NCI-H2029 (cell line): ENCODE measurements at places on chromosomes 11 and 22.
A peak's percentile ranks its signal among the peaks of the same experiment; 100 is the strongest.

- no peak for DNase-seq
Observed at GRCh38 chr22:24120044-24120443, 61.2 kb upstream of the SUSD2 start.

- no peak for DNase-seq
Observed at GRCh38 chr11:78926633-78927338, 352.1 kb upstream of the NARS2 start.

GRCh38 chr22:37896181-37896592 is 9.9 kb upstream of the MICALL1 start:
- DNase-seq: peak; percentile 49

- DNase-seq: no peak
Observed at GRCh38 chr11:59810911-59811259, 307 bp upstream of the MRPL16 start.

DNA sequence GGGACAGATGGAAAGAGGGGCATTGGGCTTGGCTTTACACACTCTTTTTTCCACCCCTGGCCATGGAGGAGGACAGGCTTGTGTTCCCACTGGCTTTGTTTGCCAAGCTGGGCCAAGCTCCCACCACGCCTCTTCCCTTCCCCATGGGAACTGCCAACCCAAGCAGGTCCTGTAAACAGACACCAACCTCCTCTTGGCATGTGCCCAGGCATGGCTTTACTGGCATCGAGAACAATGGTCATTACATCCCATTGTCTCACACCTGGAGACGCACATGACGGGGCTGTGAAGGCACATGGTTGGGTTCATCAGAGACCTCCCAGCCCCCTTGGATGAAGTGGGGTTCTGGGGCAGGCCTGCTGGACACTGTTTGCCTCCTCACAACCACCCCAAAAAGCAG is 11.7 kb downstream of the SEC14L3 start:
- peak; percentile 94 for DNase-seq

- DNase-seq: no peak
Observed at GRCh38 chr11:97356144-97356543, 966.3 kb downstream of the JRKL start.

GRCh38 chr11:114684636-114685035 is 6.3 kb downstream of the NXPE2 start:
- DNase-seq: no peak

- DNase-seq: no peak
Observed at GRCh38 chr11:27282806-27283205, 80.2 kb downstream of the CCDC34 start.

DNA sequence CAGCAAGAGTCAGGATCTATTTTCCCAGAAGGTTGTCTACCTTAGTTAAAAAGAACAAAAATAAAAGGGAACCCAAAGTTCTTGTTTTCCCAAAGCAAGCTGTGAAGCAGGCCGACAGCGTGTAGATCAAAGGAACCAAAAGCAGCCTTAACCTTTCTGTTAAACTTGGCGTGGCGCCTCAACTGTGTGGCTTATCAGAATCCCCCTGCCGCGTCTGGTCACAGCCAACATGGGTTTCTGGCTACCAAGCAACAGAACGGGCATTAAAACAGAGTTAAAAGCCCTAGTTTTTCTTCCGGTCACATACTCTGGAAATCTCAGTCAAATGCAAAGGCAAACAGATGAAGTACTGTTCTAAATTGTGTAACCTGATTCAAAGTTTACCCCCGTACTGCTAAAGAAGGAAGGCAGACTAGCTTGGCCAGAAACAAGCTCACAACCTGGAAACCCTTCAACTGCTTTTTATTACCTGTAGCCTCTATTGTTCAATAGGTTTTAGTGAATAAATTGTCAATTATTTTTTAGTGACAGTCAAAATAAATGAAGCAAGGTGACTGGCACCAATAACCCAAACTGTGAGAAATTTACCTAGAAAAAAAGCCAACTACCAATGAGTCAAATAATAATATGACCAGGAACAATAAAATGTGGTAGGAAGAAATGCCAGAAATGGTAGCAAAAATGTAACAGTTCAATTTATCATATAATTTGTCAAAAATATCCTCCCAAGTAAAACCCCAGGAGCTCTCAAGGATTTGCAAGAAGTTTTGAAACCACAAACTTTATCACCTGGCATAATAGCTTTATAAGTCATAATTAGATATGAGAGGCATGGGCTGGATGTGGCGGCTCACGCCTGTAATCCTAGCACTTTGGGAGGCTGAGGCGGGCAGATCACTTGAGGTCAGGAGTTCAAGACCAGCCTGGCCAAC is 21.4 kb downstream of the CHKA start:
- peak; percentile 78 for DNase-seq

DNA sequence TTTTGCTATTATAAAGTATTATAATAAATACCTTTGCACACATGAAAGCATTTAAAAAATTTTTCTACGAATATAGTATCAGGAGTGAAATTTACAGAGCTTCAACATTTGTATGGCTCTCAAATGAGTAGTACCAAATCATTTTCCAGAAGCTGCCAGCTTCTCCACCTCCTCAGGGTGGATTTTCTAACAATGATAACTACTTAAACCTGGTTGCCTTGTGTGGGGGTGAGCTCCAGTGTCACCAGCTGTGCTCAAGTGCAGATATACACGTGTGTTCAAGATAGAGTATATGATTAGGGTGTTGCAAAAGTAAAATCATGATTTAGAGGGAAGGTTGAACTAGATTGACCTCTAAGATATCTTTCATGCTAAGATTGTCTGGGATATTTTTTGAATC is 48.2 kb downstream of the HORMAD2 start:
- no peak for DNase-seq

- DNase-seq: no peak
Observed at GRCh38 chr11:59254286-59254685, 41.6 kb upstream of the MPEG1 start.

- DNase-seq: no peak
Observed at GRCh38 chr11:123301013-123301591, 106.1 kb upstream of the CLMP start.

DNA sequence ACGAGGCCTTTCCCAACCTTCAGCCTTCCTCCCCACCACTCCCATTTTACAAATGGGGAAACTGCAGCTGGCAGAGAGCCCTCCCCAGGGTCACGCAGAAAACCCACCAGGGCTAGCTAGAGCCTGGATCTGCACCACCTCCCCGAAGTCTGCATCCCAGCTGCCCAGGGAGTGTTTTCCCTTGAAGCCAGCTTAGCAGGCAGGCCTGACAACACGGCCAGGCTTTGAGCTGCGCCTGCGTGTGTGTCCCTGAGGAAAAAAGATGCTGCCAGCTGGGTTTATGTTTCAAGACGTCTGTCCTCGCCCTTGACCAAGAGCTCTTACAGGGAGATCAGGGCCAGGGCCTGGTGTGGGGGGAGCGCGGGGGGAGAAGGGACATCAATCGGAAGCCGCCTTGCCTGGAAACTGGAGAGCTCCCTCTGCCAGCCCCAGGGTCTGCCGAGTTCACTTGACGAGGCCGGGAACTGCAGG is 20.3 kb downstream of the WNT11 start:
- no peak for DNase-seq

DNA sequence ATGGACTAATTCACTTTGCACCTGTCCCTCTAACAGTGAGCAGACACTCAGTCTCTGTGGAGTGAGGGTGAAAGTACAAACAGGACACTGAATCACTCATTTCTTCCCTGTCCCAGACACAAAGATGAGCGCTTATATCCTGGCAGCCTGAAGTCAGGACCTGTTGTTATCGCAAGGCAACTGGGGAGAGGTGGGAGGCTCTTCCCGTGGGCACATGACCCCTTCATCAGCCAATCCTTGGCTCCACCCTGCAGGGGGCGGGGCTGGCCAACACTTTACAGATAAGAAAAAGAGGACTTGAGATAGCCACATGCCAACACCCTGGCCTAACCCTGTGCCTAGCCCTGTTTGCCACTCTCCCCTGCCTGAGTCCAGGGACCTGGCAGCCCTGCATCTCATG is 29.5 kb upstream of the TESMIN start:
- no peak for DNase-seq

GRCh38 chr22:35627267-35628041 is 10.3 kb upstream of the MB start:
- DNase-seq: peak; percentile 65

DNA sequence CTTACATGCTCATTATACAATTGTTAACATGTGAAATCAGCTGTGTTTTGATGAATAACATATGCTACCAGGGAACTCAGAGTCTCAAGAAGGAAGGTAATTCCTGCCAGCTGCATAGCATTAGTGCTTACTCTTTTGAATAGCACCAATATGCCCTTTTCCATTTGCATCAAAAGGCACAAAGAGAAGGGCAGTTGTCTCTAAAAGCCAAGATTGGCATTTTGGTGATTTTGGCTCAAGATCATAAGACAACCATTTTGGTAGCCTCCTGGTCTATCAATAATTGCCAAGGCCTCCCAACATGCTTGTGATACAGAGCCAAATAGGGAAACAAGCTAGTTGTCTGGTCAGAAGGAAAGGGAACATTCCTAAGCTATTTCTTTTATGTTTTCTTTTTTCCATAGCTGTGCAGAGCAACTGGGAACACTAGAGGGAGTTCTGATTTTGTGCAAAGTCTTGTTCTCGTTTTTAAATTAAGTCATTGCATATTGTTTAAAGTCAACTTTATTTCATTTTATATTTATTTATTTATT is 416.7 kb upstream of the CHORDC1 start:
- no peak for DNase-seq

- DNase-seq: no peak
Observed at GRCh38 chr11:103688924-103689323, 347.5 kb upstream of the DDI1 start.

DNA sequence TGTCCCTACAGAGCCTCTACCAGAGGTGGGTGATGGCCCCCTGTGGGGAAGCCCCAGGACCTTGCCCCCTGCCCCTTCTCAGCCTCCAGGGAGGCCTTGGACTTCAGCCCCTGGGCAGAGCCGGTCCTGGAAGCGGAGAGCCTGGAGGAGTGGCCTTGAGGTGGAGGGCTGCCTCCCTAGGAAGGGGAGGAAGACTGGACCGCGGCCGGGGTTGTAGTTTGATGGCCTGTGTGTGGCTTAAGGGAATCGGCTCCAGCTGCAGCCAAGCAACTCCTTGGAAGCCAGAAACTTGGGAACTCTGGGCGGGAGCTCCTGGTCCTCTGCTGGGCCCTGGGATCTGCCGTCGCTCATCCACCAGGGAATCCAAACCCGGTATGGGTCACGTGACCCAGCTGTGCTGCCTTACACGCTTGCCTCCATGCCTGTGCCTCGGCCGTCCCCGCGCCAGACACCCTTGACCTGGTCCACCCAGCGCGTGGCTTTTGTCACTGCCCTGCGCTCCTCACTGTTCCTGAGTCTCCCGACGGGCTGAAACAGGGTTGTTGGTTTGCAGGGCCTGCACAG is 23.5 kb upstream of the ARHGAP8 start:
- DNase-seq: no peak

- DNase-seq: no peak
Observed at GRCh38 chr11:69283446-69283845, 10.5 kb upstream of the MYEOV start.

- no peak for DNase-seq
Observed at GRCh38 chr11:2564008-2564530, 119.3 kb downstream of the KCNQ1 start.

DNA sequence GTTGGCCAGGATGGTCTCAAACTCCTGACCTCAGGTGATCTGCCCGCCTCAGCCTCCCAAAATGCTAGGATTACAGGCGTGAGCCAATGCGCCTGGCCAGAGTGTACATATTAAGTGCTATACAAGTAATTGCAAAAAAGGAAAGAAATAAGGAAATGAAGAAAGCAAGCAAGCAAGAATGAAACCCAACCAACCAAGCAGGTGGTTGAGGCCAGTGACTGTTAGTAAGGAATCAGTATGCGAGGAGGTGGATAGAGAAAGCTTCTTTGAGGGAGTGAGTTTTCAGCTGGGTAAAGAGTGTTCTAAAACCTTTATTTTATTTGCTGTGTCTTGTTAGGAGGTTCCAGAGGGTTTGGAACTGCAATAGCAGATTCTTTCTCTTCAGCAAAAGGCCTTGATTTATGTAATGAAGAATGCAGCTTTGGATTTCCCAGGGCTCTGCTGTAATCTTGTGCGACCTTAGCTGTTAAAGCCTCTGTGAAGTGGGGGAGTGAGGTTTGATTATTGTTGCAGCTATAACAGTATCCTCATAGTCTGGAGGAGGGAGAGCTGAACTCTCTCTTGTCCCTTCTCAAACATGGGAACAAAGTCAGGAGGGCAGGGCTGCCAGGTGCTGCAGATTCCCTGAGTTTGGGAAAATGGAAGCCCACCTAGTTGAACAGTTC is 5.7 kb downstream of the AMPD3 start:
- no peak for DNase-seq

DNA sequence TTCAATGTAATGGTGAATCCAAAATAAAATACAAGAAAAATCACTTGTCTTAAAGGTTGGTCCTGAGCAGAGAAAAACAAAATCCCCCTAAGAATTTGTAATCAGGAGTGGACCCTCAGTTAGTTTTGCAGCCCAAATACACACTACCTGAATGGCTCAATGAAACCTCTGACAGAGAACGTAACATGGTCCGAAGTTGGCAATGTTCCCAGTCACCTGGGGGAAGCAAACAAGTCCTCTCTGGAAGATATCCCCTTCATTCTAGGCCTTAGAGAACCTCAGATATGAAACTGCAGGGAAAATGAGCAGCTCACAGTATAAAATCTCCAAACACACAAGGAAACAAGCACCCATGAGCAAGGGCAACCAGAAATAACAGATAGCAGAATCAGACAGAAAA is 58.2 kb downstream of the MORC2 start:
- DNase-seq: no peak

DNA sequence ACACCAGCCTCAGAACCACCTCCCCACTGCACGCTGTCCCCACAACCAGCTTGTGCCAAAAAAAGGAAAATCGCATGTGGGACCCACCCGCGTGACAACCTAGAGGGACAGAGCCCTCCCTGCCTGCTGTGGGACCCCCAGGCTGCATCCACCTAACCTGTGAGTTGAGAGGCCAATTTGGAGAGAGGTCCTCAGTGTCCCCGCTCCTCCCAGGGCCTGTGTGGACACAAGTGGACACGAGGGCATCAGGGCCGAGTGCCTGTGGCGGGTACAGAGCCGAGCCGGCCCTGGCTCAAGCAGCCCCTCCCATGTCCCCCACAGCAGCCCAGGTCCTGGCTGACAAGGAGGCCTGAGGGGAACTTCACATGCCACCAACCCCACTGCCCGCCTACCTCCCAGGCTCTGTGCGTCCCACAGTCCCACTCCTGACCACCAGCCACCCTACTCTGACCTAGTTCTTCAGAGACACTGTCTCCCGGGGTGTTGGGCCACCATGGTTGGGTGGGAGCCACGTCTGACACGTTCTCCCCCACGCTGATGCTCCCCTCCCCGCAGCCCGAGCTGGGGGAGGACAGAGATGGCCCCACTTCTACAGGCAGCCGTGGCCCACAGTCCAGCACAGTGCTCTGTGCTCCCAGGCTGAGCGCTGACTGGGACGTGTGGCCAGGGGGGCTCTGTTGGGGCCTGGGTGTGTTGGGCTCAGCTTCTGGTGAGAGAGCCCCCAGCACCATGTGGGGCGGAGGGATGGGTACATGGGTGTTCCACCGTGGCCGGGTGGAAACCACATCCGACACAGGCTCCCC is 19.2 kb downstream of the SELENOO start:
- DNase-seq: no peak

DNA sequence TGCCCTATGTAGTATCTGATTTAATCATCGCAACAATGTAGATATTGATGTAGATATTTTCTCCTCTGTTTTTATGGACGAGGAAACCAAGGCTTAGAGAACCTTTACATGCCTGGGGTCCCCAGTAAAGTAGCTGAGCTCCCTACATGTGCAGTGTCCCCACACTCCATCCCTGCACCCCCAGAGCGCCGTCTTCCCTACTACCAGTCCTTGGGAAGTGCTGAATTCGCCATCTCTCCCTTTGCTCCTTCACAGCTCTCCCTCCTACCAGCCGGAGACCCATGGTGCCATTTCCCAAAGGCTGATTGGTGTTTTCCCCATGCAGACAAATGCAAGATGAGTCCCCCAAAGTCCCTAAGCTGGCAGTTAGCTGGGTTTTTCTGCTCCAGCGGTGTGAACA is 86.0 kb downstream of the CEP164 start:
- DNase-seq: no peak
